GM03348 (cell line): ENCODE measurements at places on chromosomes 16 and 17.
A peak's percentile ranks its signal among the peaks of the same experiment; 100 is the strongest.

DNA sequence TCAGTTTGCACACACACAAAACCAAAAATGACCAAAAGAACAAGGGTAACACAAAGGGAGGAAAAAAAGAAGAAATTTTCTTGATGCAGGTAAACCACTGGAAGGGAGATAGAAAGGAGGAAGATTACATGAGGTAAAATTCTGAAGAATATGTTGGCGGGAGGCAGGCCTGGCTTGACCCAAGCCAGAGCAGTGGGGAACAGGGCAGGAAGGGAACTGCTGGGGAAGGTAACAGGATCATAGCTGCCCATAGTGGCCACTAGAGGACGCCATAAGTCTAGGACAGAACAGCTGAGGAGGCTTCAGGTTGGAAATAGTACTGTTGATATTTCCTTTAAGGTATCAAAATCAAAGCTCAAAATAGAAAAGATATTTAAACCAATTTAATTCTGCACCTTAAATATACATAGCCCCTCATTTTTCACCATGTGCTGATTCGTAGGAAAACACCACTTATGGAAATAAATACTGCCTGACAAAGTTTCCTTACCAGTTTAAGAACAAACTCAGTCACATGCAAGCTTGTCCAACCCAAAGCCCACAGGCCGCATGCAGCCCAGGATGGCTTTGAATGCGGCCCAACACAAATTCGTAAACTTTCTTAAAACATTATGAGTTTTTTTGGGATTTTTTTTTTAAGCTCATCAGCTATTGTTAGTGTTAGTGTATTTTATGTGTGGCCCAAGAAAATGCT, 15.5 kb downstream of the VPS35 start:
- peak; percentile 73 for DNase-seq

DNA sequence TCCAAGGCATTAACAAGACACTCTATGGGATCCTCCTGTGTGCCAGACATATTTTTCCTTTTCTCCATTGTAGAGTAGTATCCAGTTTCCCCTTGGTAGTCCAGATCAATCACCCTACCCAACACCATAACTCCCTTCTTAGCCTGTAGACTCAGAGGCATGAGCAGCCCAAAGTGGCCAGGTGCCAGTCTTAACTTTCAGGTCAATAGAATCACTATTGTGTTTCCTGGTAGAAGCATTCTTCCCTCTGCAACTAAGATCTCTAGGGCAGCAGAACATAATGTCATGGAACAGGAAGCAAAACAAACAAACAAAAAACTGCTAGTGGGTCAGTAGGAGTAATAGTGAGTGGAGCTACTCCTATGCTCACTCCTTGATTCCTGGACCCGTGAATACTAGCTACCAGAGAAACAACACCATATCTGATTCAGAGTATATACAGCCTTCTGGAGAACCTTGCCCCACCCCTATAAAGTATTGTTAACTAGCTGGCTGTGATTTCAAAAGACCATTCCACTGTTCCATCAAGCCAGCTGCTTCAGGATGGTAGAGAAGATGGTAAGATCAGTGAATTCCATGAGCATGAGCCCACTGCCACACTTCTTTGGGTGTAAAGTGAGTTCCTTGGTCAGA, 11.2 kb upstream of the CLEC19A start:
- no peak for DNase-seq

DNA sequence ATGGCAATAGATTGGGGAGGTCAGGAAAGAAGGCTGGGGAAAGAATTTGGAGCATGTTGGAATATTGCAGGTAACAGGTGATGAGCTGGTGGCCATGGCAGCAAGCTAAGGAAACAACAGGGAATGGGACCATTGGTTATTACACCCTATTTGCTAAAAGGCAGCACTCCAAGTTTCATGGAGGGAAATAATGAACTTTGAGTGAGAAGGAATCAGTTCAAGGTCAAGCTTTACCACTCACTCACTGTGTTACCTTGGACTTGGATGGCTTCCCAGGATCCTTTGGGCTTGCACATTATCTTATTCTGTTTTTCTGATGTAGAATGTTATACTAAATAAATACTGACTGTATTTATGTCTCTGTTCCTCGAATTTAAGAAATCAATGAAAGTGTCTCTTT, 792.8 kb upstream of the CDH8 start:
- DNase-seq, result no peak

- DNase-seq, result no peak
These were observed 4.3 kb downstream of the CTU2 start for GRCh38 chr16:88710556-88710955.

- DNase-seq, result no peak
These were observed 567 bp upstream of the GCSH start for GRCh38 chr16:81096715-81097208.

- DNase-seq, result no peak
These were observed 105.1 kb upstream of the TNRC6C start for GRCh38 chr17:77853191-77853977.

- DNase-seq, result no peak
These were observed 31.2 kb upstream of the ENPP7 start for GRCh38 chr17:79699386-79700036.

DNA sequence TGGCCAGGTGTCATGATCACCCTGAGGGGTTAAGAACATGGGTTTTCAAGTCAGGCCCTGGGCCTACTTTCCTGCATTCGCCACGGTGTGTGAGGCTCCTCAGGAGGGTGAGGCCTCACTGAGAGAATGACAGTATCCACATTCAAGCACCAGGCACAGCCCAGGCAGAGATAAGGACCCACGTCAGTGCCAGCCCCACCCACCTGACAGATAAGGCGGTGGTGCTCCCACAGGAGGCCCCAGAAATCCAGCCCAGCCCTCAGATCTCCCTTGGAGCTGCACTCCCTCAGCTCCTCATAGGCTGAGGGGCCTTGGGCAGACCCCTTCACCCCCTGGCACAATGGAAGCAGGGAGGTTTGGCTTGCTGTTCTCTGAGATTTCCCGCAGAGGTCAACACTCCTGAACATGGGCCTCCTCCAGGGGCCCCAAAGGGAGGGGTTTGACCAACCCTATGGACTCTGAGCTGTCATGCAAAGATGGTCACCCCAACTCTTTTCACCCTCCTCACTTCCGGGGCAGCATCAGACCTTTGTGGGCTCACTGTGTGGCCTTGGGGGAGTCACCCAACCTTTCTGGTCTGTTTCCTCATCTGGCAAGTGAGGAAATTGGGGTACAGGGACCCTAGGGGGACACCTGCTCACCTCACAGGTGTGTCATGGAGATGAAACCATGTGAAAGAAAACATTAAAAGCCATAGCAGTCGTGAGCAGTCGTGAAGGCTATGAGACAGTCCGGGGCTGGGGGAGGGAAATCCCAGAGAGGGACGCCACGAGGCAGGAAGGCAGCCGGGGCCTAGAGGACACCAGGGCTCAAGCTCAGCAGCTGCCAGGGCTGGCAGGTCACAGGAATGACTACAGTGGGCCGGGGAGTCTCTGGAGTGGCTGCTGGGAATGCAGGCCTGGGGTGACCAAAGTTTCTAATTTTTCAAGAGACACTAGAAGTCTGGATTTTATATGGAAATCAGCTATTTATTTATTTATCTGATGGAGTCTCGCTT, 15.4 kb downstream of the PLLP start:
- no peak for DNase-seq

DNA sequence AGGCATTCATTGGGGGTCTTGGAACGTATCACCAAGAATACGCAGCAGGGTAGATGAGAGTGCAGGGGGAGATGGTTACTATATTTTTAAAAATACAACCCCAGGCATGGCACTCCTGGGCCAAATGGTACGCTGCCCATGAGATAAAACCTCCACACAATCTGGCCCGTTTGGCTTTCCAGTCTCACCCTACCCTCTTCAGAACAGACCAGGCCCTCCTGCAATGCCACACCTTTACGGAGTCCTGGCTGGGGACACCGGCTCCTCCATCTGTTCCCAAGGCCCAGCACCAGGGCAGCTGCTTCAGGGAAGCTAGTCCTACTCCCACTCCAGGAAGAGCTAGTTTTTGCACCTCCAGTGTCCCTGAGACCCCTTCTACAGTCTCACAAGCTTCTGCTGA, 24.4 kb downstream of the SNN start:
- no peak for DNase-seq

DNA sequence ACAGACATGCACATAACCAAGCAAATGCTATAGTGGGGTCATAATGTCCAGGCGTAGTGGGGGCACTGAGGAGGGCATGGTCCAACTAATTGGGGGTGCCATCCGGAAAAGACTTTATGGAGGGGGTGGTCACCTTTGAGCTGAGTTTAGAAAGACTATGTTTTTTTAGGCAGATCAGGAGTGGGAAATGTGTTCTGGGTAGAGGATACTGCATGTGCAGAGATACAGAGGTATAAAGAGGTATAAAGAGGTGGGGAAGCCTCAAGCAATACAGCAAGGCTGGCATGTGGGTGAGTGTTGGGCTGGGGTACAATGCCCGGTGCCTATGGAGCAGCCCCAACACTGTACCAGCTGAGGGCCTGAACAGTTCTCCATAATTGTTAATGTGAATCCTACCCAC, 53.1 kb downstream of the SPACA3 start:
- DNase-seq, result no peak

DNA sequence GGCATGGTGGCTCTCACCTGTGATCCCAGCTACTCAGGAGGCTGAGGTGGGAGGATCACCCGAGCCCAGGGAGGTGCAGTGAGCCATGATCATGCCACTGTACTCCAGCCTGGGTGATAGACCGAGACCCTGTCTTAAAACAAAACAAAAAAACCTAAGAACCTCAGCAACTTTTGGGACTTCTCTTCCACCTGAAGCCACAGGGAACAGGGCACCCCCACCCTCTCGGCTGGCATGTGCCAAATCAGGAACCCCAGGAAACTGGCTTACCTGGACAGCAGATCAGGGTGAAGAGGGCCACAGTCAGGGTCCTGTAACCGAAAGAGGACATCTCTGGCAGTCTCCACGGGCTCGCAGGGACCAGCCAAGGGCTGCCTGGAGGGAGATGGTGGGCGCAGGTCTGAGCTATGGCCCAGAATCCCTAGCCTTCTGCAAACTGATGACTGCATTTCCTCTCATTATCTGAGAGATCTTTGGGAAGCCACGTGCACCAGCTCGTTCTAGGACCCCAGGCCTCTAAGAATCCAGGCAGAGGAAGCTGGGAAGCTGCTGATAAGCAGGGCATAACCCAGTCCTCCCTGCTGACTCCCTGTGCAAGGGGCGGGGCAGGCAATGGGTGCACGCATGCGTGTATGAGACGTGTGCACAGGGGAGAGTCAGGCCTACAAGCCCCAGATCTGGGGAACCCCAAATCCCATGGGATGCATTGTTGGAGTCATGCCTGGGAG, 8.4 kb downstream of the PRR29 start:
- DNase-seq, result peak; percentile 17

- DNase-seq, result no peak
These were observed 72.8 kb downstream of the NEUROD2 start for GRCh38 chr17:39534768-39535405.

GRCh38 chr16:56966093-56966475, 4.3 kb downstream of the CETP start:
- DNase-seq, result no peak

DNA sequence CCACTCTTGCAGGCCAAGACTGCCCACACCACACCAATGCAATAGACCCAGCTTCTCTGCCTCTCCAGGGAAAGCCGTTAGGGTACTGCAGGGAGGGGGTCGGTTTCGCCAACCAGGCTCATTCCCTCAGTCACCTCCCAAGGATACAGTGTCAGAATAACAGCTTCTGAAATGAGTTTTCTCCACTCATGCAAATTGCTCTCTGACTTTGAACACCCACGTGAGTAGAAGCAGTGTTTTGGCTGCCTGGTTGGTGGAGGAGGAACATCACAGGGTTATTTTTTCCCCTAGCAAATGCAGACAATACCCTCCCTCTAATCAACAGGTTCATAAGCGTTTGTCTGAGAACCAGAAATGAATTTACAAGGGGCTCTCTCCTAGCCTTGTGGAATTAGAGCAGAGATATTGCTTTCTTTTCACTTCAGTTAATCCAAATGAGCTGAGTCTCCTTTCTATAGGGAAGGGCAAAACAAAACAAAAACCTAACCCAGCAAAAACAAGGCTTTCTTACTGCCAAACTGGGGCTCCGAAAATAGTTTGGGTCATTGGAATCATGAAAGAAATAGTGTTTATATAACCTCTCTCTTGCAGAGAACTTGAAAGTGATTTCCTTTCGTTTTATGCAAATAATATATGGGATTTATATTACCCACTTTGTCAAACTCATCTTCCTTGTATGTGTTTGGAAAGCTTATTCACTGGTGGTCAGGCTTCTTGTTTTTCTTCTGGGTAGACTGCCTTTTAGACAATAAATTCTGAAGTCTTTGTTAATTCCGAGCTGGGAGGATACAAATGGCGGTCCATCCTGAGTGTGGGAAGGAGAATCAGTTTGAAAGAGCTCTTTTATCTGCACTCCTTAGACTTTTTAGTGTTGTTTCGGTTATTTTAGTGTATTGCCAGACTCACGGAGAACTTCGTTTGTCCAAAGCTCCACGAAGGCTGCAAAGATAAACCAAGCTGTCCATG, 229.9 kb downstream of the MSI2 start:
- no peak for DNase-seq

- DNase-seq, result no peak
These were observed 41.9 kb upstream of the KDM8 start for GRCh38 chr16:27161398-27161797.

GRCh38 chr17:53186001-53186400, 636.7 kb upstream of the KIF2B start:
- no peak for DNase-seq

DNA sequence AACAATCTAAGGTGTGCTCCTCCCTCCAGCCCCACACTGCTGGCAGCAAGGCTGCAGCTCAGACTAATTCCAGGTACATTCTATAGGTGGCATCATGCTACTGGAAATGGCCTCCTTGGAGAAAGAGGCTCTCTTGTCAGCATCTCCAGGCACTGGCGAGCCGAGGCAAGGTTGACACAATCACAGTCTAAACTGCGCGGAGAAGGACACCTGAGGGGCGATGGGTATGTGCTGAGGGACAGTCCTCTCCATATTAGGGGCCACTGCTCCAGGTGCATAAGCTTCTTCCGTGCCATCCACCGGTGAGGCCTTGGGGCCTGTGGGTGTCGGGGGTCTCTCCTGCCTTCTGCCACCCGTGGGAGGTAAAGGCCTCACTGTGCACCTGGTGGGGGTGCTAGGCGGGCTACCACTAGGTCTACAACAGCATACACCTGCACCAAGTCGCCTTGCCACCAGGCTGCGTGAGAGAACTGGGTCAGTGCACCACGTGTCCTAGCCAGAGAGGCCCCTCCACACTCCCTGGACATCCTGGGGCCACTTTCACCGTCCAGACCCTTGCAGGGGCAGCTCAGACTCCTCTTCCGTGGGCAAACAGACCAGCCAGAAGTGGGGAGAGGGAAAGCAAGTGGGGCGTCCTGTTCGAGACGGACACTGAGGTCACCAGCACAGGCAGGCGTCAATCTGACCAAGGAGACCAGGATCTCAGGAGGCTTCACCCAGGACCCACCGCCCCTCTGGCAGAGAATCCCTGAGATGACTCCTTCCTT, 12.1 kb upstream of the CBX8 start:
- no peak for DNase-seq
